ENCODE measurements at places on chromosomes 6 and 20.
A peak's percentile ranks its signal among the peaks of the same experiment; 100 is the strongest.

GRCh38 chr6:113031591-113032238, 684.6 kb downstream of the RFPL4B start:
- DNase-seq = no peak

DNA sequence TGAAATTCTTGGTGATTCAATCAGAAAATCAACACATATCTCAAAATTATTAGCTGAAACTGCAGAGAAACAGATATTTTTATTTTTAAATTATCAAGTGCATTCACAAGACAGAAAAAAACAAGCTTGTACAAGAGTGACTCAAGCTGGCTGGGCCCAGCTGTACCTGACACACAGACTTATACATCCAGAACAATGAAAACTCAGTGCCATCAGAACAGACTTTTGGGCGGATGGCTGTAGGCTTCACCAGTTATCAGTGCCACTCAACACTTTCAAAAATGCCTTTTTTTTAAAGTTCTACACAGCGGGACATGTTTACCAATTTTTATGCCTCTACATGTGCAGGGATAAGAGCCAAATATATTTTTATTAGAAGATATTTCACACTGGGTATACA, 102.8 kb downstream of the MYB start:
- no peak for DNase-seq

- DNase-seq = no peak
These were observed 611.9 kb upstream of the MAP3K7 start for GRCh38 chr6:91198588-91199255.

DNA sequence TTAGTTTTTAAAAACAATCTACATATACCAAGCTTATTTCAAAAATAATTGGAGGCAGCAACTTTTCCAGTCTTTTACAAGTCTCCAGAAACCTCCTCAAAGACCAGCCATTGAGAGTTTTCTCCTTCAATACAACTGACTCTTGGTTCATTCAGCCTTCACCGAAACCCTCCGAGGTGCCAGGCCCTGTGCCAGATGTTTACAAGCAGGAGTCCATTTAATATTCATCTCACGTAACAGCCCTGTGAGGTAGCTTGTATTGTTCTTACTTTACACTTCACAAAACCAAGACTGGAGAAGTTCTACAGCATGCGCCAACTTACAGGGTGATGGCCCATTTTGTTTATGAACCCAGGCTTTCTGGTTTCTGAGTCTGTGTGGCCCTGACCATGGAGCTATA, 5.5 kb upstream of the NEDD9 start:
- DNase-seq = no peak

DNA sequence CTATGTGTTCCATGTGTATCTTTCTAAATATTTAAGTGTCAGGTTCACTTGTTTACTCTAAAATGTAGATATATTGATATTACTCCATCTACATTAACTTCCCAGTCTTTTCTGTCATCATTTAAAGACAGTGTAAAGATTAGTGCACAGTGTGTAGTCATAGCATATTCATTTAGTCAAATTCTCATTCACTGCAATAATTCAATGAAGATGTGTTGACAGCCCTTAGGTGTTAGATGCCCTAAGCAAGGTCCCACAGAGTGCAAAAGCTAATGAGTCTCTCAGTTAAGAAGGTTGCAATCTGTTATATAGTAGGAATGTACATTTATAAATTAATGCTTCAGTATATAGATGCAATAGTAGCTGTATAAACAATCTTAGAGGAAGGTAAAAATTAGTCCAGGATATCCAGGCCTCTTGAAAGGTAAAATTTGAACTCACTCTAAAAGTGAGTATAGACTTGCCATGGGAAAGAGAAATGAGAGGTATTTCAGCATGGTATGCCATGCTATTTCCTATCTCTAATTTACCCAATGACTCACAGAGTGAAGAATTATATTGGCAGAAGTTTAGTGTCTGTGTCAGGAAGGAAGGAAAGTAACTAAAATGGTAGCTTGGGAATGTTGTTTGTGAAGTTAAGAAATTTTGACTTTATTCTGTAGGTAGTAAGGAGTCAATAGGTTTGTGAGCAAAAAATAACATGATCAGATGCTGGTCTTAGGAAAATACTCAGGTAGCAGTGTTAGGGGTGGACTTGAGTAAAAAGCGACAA, 969.9 kb upstream of the CITED2 start:
- no peak for DNase-seq

GRCh38 chr6:36120979-36121786, 9.1 kb upstream of the MAPK13 start:
- no peak for DNase-seq

DNA sequence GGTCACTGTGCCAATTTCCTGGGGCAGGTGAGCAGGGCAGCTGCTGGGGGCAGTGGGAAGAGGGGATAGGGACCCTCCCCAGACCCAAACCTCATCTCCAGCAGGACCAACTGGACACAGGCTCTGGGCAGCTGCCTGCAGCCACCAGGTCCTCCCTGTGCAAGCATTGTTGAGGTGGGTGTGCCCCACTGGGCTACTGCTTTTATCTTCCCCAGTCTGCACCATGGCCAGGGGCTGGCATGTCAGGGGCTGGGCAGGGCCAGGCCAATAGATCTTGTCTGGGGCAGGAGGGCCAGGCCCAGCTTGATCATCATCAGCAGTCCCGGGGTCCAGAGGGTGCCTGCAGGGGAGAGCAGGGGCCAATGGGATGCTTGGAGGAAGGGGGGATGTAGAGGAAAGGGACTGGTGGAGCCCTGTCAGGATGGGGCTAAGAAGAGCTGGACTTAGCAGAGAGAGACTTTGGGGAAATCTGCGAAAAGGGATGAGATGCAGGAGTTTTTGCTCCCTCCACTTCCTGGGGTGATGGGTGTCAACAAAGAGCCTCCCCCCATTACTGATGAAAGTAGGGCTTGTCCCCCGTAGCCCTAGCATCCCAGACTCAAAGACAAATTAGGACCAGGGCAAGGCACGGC, 5.7 kb downstream of the EBF4 start:
- DNase-seq = no peak

DNA sequence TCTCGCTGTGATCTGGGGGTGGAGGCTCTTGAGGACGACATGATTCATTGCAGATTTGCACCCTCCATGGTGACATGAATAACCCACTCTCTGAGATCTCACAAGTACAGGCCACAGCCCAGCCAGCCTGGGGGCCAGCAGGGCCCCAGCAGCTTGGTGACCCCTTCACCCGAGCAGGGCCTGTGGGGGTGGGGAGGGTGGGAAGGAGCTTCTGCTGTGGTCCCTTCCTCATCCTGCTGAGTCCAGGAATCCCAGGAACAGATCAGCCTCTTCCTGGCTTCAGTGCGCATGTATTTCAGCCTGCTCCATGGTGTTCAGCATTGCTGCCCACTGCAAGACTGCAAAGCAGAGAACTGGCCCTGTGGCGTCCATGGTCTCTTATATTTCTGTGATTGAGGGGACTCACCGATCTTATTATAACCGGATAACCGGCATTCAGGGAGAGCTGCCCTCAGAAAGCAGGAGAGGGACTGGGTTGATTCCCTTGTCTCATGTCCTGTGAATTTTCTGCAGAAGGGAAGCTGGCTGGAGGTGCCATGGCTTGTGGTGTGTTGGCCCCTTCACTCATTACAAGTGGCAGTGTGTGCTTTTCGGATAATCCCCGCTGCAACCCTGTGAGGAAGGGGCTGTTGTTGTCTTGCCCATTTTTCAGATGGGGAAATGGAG, 118.8 kb upstream of the FRMD1 start:
- no peak for DNase-seq

GRCh38 chr20:46209930-46210671, 92.0 kb downstream of the CD40 start:
- no peak for DNase-seq

DNA sequence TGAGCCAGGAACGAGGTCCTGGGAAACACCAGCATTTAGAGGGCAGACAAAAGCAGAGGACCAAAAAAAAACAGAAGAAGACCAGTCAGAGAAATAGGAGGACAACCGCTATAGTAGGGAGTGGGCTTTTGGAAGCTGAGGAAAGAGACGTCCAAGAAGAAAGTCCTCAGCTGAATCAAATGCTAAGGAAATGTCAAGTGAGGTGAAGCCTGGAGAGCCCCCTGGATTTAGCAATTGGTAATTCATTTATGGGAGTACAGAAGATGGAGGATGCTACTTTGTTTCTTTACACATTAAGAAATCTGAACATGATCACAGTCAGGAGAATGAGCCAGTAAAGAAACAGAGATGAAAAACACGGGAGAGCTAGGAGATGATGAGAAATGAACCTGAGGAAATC, 41.1 kb downstream of the LRP11 start:
- DNase-seq = no peak

GRCh38 chr20:46252352-46253091, 55.8 kb downstream of the CDH22 start:
- no peak for DNase-seq

GRCh38 chr6:91428296-91428695, 841.4 kb upstream of the MAP3K7 start:
- no peak for DNase-seq

DNA sequence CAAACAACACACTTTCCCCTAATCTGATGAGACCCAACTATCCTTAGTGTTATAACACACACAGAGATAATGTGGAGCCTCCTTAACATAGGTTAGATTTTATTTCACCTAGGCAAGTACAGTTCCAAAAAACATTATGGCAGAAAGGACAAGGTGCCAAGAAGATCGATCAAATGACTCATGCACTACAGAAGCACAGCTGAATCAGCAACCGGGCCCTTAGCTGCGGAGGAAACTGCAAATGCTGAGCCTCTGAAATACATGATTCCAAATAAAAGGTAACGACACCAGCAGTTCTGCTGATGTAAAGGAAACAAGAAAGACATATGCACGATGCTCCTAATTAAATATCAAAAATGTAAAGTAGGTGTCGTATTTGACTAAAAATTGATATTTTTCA, 19.9 kb upstream of the MUC21 start:
- no peak for DNase-seq

- no peak for DNase-seq
These were observed 18.7 kb upstream of the TTPAL start for GRCh38 chr20:44457016-44457415.

DNA sequence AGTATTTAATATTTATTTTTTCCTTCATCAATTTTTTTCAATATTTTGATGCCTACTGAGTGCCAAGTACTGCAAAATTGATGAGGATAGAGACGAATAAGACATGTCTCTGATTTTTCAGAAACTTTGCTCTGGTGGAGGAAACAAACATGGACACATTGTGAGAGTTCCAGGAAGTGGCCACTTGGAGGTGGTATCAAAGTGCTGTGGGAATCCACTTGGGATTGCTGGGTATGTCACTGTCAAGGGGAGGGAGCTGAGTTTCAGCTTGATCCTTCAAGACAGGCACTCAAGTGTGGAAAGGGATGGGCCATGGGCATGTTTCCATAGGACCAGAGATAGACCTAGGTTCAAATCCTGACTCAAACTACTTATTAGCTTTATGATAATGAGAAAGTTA, 24.5 kb upstream of the ABCC10 start:
- DNase-seq = no peak

DNA sequence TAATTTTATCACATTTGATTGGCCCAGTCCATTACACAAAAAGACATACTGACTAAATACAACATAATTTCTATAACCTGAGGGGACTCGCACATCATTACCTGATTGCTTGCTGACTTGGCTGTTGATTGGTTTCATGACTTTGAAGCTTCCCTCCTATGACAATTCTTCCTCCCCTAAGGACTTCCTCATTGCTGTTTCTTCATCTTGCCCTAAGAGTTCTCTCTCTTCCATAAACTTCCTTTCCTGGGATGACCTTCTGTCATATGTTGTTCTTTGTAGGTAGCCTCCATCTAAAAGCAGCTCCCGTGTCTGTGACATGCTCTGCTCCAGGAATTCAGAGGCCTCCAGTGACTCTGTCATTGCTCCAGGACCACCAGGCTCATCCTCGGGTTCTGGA, 22.6 kb downstream of the RSPH3 start:
- DNase-seq = no peak

GRCh38 chr20:8438748-8439147, 306.7 kb downstream of the PLCB1 start:
- no peak for DNase-seq

GRCh38 chr6:3337521-3338350, 79.0 kb downstream of the PSMG4 start:
- peak; percentile 52 for DNase-seq

DNA sequence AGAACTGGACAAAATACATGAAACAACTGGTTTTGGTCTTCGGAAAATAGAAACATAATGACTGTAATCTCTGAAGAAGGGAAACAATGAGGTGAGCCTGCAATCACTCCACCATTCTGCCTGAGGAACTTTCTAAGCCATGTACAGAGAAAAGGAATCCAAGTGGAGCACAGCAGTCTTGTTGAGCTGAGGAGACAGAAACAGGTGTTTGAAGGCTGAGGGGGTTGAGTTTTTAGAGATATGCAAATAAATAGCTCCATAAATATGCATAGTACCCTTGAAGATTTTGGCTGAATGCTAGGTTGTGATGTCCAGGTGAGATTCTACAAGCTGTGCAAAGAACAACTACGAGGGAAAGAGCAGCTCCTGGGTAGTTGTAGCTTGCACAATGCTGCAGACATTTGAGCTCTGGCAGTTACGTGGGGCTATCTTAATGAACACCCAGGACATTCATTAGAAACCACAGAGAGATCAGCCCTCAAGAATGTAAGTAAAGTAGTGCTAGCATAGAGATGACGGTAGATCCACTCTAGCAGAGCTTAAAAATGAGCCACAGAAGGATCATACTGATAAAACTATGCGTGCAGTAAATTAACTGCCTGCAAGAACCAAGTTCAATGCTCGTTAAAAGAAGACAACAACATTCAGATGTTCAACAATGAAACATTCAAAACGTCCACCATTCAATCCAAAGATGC, 24.3 kb downstream of the TUBB2B start:
- no peak for DNase-seq

DNA sequence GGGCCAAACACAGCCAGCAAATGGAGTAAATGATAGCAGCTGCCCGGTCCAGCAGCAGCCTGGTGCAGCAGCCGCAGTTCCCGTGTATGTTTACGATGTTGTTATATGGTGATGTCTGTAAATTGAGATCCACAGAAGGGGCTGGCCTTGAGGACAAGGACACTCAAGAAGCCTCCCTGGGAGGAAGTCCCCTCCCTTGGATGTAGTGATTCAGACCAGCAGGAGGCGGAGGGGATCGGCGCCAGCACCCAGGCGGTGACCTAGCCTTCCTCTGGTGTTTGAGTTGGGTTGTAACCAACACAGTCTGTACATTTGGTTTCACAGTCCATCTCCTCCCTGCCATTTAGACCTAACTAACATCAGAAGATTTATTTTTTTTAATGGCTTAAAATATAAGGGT, 187.8 kb downstream of the SYNDIG1 start:
- DNase-seq = no peak

- DNase-seq = no peak
These were observed 72.0 kb downstream of the SOX4 start for GRCh38 chr6:21665392-21666200.
